ENCODE measurements at places on chromosomes 12 and 14. TPM values are rescaled to one million over a fixed set of nuclear protein-coding genes. Genes with fewer than 3 reads are reported as not detected.
A peak's percentile ranks its signal among the peaks of the same experiment; 100 is the strongest.

Gene TMEM63C
- 7.7 TPM for total RNA-seq

Gene RNASE4
- total RNA-seq = 6.2 TPM

Gene PROX2
- not detected for total RNA-seq

Gene PMCH
- total RNA-seq = not detected

Gene ENDOU
- total RNA-seq = 0.11 TPM

Gene TAS2R46
- total RNA-seq = 3.8 TPM

Gene PRKD1
- total RNA-seq = 25.3 TPM

Gene LRRK2
- total RNA-seq = 1.7 TPM

Gene KLRD1
- total RNA-seq = 0.81 TPM

Gene KRT6B
- not detected for total RNA-seq

Gene SMIM41
- not detected for total RNA-seq

Gene HOXC4
- 69.4 TPM for total RNA-seq

Gene TAS2R8
- 0.42 TPM for total RNA-seq

DNA sequence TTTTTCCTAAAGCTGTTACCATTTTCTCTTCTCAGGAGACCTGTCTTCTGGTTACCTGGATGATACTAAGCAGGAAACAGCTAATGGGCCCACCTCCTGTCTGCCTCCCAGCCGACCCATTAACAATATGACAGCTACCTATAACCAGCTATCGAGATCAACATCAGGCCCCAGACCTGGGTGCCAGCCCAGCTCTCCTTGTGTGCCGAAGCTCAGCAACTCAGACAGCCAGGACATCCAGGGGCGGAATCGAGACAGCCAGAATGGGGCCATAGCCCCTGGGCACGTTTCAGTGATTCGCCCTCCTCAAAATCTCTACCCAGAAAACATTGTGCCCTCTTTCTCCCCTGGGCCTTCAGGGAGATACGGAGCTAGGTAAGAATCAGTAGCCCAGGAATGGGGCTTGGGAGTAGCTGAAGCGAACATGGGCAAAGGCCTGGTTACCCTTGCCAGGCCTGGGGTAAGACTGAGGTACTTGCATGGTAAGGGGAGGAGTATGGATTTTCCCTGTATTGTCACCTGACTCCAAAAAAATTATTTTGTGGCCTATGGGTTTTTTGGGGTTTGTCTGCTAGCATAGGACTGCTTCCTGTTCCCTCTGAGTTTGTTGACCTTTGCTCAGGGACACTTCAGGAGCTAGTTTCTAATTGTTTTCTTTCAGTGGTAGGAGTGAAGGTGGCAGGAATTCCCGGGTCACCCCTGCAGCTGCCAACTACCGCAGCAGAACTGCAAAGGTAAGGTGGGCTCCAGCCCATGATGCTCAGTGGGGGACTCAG lies 26.6 kb downstream of the TRAFD1 start:
- no peak for DNase-seq

DNA sequence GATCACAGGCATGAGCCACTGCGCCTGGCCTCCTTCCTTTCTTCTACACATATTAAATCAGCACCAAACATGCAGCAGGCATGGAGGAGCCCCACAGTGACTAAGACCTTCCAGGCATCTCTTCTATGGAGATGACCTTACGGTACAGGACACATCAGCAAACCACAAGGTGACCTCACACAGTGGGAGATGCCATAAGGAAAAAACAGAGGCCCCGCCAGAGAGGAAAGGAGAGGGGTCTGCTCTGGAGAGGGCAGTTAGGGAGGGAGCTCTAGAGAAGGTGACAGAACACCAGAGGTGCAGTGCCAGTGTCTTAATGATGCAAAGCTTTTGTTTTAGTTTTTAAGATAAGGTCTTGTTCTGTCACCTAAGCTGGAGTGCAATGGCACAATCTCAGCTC lies 81.1 kb upstream of the ESRRB start:
- no peak for DNase-seq

GRCh38 chr14:72448212-72448611 lies 445.7 kb downstream of the DPF3 start:
- no peak for DNase-seq

DNA sequence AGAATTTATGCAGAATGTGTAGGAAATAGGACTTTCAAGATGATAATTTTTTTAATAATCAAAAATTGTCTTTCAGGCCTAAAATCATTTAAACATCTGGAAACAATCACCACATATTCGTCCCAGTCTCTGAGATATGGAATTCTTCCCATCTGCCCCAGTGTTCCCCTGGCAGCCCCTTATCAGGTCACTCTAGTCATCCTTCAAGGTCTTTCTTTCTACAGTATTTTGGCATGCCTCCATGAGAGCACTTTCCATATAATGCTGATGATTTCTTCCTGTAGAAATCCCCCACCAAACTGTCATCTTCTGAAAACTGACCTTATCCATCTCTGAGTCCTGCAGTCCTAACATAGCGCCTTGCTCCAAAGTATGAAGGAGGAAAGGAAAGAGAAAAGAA lies 422.1 kb downstream of the RPS29 start:
- no peak for DNase-seq

DNA sequence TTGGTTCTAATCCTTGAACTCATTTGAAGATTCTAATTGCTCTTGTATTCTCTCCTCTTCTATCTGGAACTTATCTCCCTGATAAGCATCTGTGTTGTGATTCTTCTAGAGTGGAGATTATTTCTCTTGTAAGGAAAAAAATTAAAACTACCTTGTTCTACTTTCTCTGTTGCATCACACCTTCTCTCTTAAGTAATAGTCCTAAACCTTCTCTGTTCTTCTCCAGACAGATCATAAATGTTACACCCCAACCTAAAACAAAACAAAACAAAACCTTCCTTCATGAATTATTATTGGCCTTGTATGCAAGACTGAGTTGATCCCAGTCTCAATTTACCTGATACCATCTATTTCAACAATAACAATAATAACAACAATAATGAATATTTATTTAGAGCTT lies 612.1 kb downstream of the DIO2 start:
- DNase-seq = no peak

GRCh38 chr14:75577729-75578101 lies 705 bp upstream of the FLVCR2 start:
- peak; percentile 26 for DNase-seq

GRCh38 chr12:108888031-108888430 lies 8.1 kb downstream of the DAO start:
- no peak for DNase-seq

DNA sequence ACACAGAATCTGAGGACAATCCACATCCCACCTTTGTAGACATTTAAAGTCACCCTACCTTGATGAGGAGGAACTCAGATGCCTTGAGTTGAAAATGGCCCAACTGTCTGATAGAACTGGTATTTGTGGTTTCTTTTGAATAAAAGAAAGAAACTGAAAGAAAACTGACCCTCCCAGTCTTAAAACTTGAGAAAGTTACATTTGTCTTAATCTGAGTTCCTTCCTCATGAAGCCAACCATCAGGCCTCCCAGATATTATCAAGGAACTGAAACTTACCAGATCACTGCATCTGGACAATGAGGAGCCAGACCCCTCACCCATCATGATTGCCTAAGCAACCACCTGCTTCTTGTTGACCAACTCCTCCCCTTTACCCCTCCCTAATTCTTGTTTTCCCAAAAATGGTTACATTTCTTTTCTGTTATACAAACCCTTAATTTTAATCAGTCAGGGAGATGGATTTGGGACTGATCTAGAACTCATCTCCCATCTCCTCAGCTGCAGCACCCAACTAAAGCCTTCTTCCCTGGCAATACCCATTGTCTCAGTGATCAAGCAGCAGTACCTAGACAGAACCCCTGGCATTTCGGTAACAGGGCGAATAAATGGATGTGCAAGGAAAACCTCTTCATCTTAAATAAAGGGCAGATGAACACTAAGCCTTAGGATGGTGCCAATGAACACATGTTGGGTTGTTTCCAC lies 72.0 kb upstream of the RESF1 start:
- DNase-seq = no peak

DNA sequence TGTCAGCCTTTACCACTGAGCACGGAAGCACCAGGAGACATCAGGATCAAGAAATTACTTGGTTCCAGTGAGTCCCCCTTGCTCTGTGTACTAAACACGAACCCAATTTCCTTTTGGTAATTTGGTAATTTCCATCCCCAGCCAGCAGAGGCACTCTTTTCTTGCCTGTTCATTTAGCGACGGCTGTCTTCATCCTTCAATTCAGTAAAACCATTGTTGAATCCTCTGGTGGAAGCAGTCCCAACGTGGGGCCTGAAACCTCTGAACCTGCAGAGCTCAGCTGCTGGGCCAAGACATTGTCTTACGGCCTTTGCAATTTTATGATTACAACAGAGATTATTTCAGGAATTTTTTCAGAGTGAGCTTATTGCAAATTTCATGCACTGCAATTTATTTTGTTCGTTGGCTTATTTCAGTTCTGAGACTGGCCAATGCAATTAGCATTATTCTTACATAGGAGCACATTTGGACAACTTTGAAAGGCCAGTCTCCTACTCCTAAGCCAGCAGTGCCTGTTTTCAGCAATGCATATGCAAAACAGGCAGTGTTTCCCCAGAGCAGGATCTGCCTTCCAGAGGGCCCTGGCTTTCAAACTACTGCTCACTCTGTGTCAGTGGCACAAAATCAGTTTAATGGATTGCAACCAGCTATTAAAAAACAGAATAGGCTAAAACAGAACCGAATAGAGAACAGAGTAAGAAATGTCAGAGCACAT lies 372.9 kb upstream of the TMEM132C start:
- no peak for DNase-seq

DNA sequence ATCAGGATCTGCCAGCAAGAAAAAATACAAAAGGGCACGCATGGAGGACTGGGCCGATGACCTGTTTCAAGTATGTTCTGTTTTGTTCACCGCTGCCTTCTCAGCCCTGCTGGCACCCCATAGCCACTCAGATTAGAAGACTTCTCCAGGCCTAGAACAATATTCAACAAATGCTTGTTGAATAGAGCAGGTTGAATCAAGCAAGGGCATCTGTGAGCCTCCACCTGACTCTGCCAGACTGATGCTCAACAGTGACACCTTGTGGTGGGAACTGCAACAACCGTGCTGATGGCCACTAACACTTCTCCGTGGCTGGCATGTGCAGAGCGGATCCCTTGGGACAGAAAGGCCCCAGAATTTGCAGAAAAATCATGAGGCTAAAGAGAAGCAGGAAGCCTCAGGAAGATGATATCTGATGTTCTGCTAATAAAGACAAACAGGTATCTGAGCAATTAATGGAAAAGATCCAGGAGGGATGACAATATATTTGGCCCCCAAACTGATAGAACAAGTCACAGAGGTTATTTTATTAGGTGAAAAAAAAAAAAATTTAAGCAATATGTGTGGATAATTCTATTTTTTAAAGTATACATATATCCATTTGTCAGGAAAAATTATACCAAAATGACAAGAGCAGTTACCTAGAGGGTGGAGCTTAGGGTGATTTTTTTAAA lies 114.3 kb downstream of the KSR2 start:
- DNase-seq = no peak

GRCh38 chr12:127383281-127383680 lies 883.7 kb upstream of the TMEM132C start:
- no peak for DNase-seq

GRCh38 chr12:95956557-95957145 lies 13.5 kb downstream of the AMDHD1 start:
- DNase-seq = no peak

DNA sequence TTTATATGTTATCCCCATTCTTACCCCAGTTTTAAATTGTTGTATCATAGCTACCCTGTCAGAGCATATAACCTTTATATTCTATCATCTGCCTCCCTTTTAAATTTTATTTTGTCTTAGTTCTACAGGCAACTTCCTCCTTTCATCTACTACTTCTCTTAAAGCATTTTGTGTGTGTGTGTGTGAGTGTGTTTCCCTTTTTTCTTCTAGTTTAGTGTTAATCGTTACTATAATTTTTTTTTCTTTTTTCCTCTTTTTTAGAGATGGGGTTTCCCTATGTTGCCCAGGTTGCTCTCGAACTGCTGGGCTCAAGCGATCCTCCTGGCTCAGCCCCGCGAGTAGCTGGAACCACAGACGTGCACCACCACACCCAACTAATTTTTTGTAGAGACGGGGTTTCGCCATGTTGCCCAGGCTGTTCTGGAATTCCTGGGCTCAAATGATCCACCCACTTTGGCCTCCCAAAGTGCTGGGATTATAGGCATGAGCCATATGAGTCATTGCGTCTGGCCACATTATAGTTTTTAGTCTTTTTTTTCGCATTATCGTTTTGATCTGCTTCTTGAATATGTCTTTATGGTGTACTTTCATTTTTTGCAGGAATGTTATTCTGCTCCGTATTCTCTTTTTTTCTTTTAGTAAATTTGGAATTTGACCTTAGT lies 33.1 kb upstream of the FBXO34 start:
- DNase-seq = no peak

DNA sequence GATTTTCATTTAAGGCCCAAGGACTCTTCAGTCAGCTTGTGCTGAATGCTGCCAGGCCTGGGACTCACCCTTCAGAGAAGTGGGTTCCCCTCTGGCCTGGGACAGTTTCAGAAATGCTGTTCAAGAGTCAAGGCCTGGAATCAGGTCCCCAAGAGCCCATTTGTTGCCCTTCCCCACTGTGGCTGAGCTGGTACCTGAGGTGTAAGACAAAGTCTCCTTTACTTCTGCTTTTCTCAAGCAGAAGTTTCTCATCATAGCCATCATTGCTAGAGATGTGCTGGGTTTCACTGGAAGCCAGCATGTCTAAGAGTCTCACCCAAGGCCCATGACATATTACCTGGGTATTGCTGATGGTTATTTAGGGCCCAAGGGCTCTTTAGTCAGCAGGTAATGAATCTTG lies 8.9 kb downstream of the FANCM start:
- DNase-seq = no peak

- no peak for DNase-seq
Observed at GRCh38 chr14:84064316-84065125, 1465.4 kb upstream of the FLRT2 start.

DNA sequence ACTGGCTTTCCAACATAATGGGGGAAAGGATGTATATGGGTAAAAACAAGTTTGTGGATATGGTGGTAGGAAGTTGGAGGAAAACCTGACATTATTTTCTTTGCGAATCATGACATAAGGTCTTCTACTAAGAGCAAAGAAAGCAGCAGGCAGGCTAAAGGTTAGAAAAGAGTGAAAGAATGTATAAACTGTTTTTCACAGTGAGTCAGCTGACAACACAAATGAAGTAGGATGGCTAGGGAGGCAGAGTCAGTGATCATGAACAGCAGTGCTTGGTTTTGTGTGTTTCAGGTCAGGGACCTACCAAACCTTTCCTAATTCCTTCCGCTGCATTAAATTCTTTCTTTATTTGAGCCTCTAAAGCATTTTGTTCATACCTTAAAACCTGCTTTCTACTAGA lies 46.3 kb upstream of the CATSPERB start:
- no peak for DNase-seq

DNA sequence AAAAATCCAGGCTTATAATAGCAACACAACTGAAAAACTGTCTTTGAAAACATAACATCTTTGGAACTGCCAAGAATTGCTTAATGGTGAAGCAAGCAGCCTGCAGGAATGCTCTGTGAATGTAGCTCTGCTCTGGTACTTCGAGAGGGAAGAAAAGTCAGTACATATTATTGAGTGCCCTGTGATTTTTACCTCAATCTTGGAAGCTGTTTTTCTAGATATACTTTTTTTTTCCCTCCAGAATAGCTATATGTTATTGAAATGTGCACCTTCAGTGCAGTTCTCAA lies 508.1 kb downstream of the PCNX1 start:
- DNase-seq = no peak
